ENCODE measurements at places on chromosomes 7 and 10.

- no peak for DNase-seq
Measured at GRCh38 chr7:33921216-33921938, 16.0 kb downstream of the BMPER start.

DNA sequence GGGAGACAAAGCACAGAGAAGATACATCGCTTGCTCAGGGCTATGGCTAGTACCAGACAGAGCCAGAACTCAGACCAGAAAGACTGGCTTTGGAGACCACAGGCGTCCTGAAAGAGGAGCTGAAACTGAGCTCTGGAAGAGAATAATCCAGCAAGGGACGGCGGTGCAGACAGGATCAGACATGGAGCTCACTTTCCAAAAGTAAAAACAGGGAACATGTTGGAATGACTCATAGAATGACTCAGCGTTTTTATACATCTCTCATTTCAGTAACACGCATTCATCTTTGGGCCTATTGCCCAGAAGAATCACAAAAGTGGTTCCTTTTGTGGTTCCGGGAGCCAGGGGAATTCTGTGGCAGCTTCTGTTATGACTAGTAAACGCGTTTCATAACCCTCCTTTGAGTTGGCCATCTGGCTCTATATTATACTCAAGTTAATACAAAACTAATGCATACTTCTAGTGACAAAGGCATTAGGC lies 37.2 kb downstream of the PLEKHS1 start:
- DNase-seq, result no peak

- DNase-seq, result no peak
Measured at GRCh38 chr10:121696854-121697253, 98.6 kb upstream of the FGFR2 start.

DNA sequence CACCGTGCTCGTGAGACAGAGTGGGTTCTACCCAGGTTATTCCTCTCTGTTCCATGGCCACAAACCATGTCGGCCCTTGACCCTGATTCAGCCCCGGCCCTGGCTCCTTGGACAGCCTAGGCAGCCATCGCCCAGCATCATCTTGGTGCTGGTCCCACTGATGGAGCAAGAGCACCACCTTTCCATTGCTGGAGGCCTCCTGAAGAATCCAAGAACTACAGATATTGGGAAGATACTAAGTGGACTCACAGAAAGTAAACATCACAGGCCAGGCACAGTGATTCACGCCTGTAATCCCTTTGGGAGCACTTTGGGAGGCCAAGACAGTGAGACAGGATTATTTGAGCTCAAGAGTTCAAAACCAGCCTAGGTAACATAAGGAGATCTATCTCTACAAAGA lies 125.1 kb downstream of the NT5C2 start:
- no peak for DNase-seq

DNA sequence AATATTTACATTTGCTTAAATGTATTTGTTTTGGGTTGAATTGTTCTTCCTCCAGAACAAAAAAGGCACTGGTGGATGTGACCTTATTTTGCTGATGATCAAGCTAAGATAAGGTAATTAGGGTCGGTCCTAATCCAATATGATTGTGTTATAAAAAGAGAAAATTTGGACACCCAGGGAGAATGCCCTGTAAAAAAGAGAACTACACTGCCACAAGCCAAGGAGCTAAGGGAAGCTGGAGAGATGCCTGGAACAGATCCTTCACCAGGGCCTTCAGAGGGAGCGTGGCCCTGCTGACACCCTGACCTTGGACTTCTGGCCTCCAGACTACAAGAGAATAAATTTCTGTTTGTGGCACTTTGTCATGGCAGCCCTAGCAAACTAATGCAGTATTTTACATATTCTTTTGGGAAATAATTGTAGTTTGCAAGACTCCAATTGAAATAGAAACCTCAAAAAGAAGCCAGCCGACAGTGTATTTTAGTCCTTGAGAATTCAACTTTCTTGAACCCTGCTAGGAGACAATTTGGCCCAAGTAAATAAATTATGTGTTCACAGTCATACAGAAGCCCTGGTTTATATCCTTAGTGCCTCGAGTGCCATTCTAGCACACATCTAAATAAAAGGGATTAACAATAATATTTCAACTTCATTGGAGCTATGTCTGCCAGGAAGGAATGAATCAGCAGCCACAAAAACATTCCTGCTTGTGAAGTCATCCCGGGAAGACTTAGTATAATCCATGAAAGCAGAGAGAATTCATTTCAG lies 164.6 kb downstream of the PKD1L1 start:
- DNase-seq, result no peak

DNA sequence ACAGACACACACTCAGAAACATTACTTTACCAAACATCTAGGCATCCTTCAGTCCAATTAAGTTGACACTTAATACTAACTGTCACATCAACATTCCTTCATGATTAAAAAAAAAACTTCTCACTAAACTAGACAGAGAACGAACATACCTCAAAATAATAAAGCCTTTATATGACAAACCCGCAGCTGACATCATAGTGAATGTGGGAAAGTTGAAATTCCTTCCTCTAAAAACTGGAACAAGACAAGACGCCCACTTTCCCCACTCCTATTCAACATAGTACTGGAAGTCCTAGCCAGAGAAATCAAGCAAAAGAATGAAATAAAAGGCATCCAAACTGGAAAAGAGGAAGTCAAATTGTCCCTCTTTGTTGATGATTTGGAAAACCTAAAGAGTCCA lies 96.9 kb upstream of the PPP1R9A start:
- DNase-seq, result no peak

DNA sequence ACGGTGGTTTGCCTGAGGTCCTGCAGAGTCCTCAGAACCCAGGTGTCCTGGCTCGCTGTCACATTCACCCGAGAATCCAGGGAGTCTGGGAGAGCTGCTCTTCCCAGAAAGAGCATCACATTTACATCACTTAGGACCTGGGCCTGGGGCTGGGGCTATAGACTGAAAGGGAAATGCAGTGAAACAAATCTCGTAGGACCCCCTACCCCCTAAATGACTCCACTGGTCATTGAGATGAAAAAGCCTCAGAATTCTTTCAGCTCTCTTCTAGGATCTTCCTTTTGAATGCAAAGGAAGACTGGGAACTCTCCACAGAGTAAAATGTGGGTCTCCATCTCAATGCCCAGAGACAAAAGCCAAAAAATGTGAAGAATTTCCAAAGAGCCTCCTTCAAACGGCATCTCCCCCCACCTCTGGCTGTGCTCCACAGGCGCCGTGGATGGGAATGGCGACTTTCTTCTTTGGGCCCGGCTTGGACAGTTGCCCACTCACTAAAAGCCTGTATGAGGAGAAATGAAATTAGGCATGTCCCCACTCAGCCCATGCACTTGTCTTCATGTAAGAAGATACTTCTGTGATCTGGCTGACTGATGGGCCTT lies 49.0 kb upstream of the PODXL start:
- DNase-seq, result no peak

DNA sequence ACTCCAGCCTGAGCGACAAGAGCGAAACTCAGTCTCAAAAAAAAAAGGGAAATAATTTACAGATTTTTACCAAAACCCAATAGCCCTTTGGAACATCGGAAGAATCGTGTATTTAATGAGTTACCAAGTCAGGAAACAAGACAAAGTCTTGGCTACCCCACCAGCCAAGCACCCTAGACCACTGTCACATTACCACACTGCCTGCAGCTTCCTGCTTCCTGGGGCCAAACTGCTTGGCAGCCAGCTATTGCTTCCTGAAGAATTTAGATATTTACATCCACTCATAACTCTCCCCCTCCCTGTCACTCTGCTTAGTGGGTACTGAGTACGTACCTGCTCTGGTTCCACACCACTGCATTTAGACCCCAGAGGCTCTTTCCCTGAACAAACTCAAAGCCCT lies 14.1 kb upstream of the TNPO3 start:
- DNase-seq, result no peak

GRCh38 chr10:117942226-117942625 lies 104.5 kb downstream of the RAB11FIP2 start:
- DNase-seq, result no peak

DNA sequence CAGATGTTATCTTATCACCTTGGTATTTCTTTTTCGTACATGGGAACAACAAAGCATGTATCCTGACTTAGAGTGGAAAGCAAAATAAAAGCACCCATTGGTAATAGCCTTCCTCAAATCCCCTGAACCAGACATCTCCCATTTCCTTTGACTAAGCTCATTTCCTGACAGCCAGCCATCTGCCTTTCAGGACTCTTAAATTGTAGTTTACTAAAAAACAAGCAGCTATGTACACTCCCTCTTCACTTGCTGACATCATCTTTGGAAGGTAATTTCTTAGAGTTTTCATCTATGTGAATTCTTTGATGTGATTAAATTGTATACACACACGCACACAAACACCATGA lies 40.7 kb downstream of the ARL4A start:
- DNase-seq, result no peak

DNA sequence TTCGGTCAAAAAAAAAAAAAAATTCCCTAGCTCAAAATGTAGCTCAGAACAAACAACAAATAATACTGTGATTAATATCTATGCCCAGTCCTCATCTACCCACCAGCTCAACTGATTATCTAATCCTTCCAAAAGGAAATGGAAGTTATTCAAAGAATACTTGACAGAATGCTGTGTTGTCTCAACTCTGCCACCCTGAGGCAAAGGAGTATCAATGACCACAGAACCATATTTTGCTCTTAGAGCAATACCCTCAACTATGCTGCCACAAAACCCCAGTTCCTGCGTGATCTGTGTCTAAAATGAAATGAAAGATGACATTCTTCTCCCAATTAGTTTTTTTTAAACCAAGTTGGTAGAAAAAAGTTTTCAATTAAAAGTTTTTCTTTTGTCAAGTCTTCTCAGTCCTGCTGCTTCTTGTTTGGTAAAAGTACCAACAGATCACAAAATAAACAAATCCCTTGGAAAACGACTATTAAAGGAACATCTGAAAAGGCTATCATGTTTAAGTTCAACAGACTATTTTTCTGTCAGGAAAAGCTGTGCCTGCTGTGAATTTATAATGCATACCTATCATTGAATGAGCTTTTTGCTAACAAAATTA lies 21.6 kb downstream of the RBM28 start:
- no peak for DNase-seq

DNA sequence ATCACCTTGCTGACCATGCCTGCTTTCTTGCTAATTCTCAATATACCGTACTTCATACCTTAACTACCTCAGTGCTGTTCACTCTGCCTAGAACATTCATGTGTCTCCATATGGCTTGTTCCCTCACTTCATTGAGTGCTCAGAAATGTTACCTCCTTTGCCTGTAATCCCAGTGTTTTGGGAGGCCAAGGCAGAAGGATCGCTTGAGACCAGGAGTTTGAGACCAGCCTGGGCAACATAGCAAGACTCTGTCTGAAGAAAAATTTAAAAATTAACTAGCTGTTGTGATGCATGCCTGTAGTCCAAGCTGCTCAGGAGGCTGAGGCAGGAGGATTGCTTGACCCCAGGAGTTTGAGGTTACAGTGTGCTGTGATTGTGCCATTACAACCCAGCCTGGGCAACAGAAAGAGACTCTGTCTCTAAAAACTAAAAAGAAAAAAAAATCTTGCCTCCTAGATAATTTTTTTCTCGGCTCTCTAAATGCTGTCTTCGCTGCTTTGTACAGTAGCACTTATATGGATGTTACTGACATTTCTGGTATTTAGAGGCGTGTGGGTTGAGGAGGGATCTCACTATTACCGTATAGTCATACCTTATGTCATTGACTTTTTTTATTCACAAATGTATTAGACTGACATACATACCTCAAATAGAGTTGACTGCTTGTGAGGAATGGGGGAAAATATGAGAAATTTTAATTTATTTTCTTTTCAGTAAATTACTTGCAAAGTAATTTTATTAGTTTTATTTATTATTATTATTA lies 63.7 kb downstream of the LCOR start:
- DNase-seq, result no peak

GRCh38 chr7:39952374-39952773 lies 2.3 kb downstream of the CDK13 start:
- DNase-seq, result no peak

- no peak for DNase-seq
Measured at GRCh38 chr10:21675157-21675796, 141.2 kb downstream of the MLLT10 start.

- DNase-seq, result peak; percentile 84
Measured at GRCh38 chr10:30422981-30423654, 10.9 kb upstream of the MAP3K8 start.

- DNase-seq, result no peak
Measured at GRCh38 chr7:155338632-155339320, 41.1 kb downstream of the INSIG1 start.

GRCh38 chr10:122042836-122043235 lies 53.9 kb downstream of the TACC2 start:
- no peak for DNase-seq
